Muscle of leg (tissue), 16 donors: ENCODE measurements at places on chromosomes 3 and 15. TPM values are rescaled to one million over a fixed set of nuclear protein-coding genes. Genes with fewer than 3 reads are reported as not detected.

The DGKG gene
- 1.8 TPM for total RNA-seq

The GP9 gene
- total RNA-seq = 0.40 TPM

The EPHA3 gene
- 25.4 TPM for total RNA-seq

The C3orf85 gene
- total RNA-seq = not detected

GRCh38 chr3:15367059-15367458 is 34.7 kb upstream of the SH3BP5 start:
- peaks cover 1% of the 10 kb centered on the region for H3K4me1 ChIP-seq
- H3K27ac ChIP-seq = no peak overlapping the region
- H3K36me3 ChIP-seq = no peaks in the 10 kb centered on the region
- H3K27me3 ChIP-seq = no peaks in the 10 kb centered on the region

DNA sequence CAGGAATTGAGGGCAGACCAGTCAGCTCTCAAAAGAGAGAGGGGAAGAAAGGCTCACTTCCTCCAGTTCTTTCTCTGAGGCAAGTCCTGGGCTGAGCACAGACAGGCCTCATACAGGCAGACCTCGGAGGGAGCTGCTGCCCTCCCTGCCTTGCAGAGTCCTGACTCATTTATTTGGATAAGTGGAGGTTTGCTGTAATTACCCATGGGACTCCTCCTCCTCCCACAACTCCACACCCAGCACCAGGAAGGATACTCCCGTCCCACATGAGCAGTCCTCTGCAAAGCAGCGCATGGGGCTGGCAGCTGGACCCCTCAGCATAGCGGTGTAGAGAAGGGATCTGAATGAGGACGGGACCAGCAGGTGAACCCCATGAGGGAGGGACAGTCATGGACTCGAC is 13.4 kb upstream of the SCN10A start:
- no peak for DNase-seq
- H3K27ac ChIP-seq = no peak overlapping the region
- H3K36me3 ChIP-seq = no peaks in the 10 kb centered on the region
- H3K4me1 ChIP-seq = peaks cover 2% of the 10 kb centered on the region
- H3K27me3 ChIP-seq = no peaks in the 10 kb centered on the region

The CCDC39 gene
- not detected for total RNA-seq

The BMF gene
- 10.1 TPM for total RNA-seq

The CCDC50 gene
- total RNA-seq = 32.4 TPM
